ENCODE measurements at places on chromosomes 3 and 15.
A peak's percentile ranks its signal among the peaks of the same experiment; 100 is the strongest.

- no peak for DNase-seq
These were observed 197.6 kb downstream of the THSD4 start for GRCh38 chr15:71312731-71313460.

GRCh38 chr3:98563661-98564281 lies 29.6 kb downstream of the CPOX start:
- no peak for DNase-seq

- DNase-seq: no peak
These were observed 55.8 kb upstream of the PRR23E start for GRCh38 chr3:127137113-127137512.

- DNase-seq: no peak
These were observed 10.2 kb upstream of the MESP1 start for GRCh38 chr15:89761009-89761831.

DNA sequence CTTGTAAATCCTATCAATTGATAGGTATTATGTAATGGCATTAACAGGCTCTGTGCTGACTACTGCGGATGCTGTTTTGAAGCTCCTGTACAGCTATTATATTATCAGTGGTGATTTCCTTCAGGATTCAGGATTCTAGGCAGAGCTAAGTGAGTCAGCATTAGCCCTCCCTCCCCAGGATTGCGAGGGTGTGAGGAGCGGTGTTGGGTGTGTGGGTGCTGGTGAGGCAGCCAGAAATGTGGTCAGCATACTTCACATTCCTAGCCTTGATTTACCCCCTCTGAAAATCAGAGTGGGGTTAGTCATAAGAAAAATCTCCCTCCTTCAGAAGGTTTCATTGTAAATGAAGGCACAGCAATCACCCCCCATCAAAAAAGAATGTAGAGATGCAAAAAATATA lies 72.5 kb downstream of the SNTN start:
- no peak for DNase-seq

GRCh38 chr3:188234132-188234531 lies 80.2 kb downstream of the LPP start:
- DNase-seq: no peak

DNA sequence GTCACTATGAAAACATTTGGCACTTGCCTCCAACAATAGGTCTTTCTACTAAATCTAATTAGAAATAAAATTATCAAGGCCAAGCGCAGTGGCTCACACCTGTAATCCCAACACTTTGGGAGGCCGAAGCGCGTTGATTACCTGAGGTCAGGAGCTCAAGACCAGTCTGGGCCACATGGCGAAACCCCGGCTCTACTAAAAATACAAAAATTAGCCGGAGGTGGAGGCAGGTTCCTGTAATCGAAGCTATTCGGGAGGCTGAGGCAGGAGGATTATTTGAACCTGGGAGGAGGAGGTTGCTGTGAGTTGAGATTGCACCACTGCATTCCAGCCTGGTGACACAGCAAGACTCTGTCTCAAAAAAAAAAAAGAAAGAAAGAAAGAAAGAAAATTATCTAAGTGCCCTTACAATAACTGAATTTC lies 1.6 kb upstream of the PLD1 start:
- no peak for DNase-seq

GRCh38 chr3:71069797-71070196 lies 513.7 kb downstream of the FOXP1 start:
- DNase-seq: no peak

GRCh38 chr3:141915016-141915415 lies 38.6 kb downstream of the ATP1B3 start:
- DNase-seq: no peak

DNA sequence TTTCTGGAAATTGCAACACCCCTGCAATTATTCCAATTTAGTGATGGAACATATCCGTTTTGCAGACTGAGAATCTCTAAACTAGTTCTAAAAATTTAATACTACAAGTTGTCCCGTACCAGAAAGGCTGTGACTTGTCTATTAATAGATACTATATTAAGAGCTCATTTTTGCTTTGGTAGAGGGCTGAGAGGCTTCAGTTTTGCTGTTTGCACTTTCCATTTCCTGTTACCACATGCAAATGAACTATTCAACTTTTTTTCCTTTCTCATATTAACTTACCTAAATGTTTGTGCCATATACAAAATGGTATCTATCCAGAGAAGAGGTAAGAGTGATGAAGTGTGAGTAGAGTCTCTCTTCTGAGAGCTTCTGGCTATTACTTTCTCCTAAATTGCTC lies 101.5 kb upstream of the CRBN start:
- no peak for DNase-seq

- DNase-seq: peak; percentile 56
These were observed 379.7 kb downstream of the NAALADL2 start for GRCh38 chr3:175238801-175239200.

DNA sequence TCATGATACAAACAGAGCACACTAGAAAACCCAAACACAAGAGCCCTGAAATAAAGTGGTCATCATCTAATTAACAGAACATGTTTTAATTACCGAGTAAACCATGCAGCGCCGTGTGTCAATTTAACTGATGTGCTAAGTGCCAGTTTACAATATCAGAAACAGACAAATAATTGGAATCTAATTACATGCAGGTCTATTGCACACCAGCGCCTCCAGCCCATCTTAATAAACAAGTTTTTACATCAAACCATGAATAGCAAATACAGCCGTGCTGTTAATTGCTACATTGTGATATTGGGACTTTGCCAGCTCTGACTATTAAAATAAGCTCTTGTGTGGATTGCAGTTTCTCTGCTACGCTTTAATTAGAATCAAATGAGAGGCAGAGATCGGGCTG lies 510.2 kb upstream of the MDFIC2 start:
- peak; percentile 39 for DNase-seq
